Endothelial cell (in vitro differentiated cells): ENCODE measurements at places on chromosomes 5 and 9. TPM values are rescaled to one million over a fixed set of nuclear protein-coding genes. Genes with fewer than 3 reads are reported as not detected.
A peak's percentile ranks its signal among the peaks of the same experiment; 100 is the strongest.

GRCh38 chr5:173246511-173246910 is 11.5 kb upstream of the NKX2-5 start:
- H3K4me3 ChIP-seq, result no peak overlapping the region
- H3K27me3 ChIP-seq, result peaks cover 19% of the 10 kb centered on the region
- H3K4me1 ChIP-seq, result peaks cover 23% of the 10 kb centered on the region
- H3K27ac ChIP-seq, result no peak overlapping the region

DNA sequence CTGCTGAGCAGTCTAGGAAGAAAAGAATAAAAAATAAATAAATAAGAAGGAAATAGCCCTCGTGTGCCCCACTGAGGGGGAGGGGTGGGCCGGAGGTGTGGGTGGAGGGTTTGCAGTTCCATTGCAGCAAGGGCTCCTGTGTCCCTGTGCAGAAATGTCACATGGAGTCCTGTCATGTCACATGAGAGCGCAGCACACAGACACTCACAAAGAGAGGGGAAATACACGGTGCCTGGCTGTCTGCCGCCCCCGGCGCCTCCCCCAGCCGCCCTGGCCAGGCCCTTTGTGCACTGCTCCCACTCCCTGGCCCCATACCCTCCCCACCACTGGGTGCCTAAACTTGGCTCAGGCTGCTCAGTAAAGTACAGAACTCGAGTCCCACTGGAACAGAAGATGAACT is 55.6 kb upstream of the SPTLC1 start:
- H3K27ac ChIP-seq, result no peak overlapping the region
- no peak overlapping the region for H3K4me3 ChIP-seq
- peaks cover under 1% of the 10 kb centered on the region for H3K4me1 ChIP-seq
- peaks cover 8% of the 10 kb centered on the region for H3K36me3 ChIP-seq
- H3K27me3 ChIP-seq, result peaks cover 7% of the 10 kb centered on the region
- no peak for DNase-seq

DNA sequence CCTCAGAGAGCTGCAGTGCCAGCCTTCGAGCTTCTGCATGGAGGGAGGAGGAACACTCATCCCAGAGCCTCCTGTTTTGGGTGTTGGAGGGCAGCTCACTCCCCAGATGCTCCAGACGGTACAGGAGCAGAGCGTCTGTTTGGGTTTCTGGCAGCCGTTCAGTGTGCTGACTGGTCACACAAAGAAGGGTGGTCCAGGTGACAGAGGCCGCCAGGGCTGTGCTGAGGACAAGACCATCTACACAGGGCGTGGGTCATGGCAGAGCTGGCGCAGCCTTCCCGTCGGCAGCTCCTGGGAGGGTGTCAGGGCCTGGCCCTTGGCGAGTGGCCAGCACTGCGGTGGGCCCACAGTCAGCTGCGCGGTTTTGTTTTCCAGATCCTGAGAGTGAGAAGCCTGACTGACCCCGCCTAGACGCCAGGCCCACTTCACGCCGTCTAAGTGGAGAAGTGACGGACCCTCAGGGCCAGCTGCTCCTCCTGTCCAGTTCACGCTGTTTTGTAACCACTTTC is 131.4 kb upstream of the FAM120A start:
- H3K4me1 ChIP-seq, result peaks cover 9% of the 10 kb centered on the region
- no peak for DNase-seq
- H3K27me3 ChIP-seq, result peaks cover 12% of the 10 kb centered on the region
- no peaks in the 10 kb centered on the region for H3K36me3 ChIP-seq

DNA sequence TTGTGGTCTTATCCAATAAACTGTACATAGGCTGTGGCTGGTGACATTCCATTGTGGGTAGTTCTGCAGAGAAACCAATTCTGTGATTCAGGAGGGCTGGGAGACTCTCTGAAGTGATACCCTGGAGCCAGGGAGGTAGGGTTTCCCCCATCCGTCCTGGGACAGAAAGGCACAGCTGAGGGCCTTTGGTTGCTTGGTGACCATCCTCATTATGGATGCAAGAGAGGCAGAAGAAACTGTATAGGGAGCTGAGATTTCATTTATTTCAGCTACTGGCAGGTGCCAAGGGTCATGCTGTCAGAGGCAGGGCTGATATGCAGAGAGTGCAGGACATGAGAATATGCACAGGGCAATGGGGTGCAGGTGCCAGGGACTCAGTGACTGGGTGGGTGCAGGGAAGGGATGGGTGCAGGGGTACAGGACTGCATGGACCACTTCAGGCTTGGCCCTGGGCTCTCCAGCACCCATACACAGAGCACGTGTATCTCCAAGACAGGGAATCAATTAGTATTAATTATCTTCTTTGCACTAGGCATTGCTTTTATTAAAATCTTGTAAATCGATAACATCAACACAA is 236.5 kb downstream of the ICE1 start:
- no peaks in the 10 kb centered on the region for H3K36me3 ChIP-seq
- no peak overlapping the region for H3K27ac ChIP-seq
- H3K4me3 ChIP-seq, result no peak overlapping the region

DNA sequence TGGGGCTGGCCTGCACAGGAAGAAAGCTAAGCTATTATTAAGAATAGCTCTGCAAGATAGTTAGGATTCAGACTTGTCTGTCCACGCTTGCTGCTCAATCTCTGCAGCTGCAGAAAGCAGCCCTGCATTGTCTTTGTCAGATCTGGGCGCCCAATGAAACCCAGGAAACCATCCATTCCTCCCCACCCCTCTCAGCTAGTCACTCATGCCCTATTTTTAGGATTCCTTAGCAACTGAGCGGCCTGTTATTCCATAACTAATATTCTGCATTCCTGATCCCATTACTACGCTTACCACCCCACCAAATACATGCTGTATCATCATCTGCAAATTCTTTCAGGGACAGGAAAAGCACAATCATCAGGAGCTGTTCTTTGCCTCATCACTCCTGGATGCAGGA is 52.9 kb upstream of the APC start:
- H3K4me1 ChIP-seq, result peaks cover 8% of the 10 kb centered on the region
- H3K4me3 ChIP-seq, result no peak overlapping the region
- H3K27ac ChIP-seq, result no peak overlapping the region
- no peaks in the 10 kb centered on the region for H3K27me3 ChIP-seq
- H3K36me3 ChIP-seq, result no peaks in the 10 kb centered on the region

GRCh38 chr5:152465140-152465539 is 60.1 kb upstream of the NMUR2 start:
- no peak for DNase-seq
- H3K36me3 ChIP-seq, result no peaks in the 10 kb centered on the region
- H3K27me3 ChIP-seq, result no peaks in the 10 kb centered on the region
- H3K4me3 ChIP-seq, result no peak overlapping the region
- H3K4me1 ChIP-seq, result no peaks in the 10 kb centered on the region
- no peak overlapping the region for H3K27ac ChIP-seq

DNA sequence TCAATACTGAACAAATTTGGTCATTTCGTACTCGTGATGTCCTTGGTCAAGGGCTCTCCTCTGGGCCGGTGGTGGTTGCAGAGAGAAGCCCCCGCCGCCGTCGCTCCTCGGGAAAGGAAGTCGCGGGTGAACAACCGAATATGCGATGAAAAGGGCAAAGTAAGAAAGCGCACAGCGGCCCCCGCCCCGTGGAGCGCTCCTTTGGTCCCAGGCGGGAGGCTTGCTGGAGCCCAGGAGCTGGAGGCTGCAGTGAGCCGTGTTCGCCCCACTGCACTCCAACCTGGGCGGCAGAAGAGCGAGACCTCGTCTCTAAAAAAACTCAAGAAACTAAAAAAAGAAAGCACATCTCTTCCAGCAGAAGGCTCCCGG is 108.4 kb upstream of the LARP1 start:
- no peak overlapping the region for H3K27ac ChIP-seq
- peaks cover 10% of the 10 kb centered on the region for H3K36me3 ChIP-seq
- no peak for DNase-seq
- H3K27me3 ChIP-seq, result no peaks in the 10 kb centered on the region
- peak overlapping the region; percentile 17 for H3K4me3 ChIP-seq

DNA sequence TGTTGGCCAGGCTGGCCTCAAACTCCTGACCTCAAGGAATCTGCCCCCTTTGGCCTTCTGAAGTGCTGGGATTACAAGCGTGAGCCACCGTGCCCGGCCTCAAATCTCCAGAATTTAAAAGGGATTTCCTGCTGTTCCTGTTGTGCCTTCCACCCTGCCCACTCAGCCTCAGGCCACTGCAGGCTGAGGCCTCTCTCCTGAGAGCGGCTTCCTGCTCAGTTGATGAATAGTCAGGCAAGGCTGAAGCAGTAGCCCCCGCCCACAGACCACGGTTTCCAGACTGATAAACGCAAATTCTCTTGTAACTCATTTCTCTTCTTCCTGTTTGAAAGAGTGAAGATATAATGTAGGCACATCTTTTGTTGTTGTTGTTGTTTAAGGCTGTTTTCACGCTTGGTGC is 127.0 kb upstream of the PLCXD3 start:
- no peaks in the 10 kb centered on the region for H3K36me3 ChIP-seq
- DNase-seq, result peak; percentile 6
- H3K4me3 ChIP-seq, result no peak overlapping the region
- H3K27ac ChIP-seq, result peak overlapping the region; percentile 65
- peaks cover 12% of the 10 kb centered on the region for H3K4me1 ChIP-seq

The SH3TC2 gene
- total RNA-seq, result 0.13 TPM

The DOCK2 gene
- 6.5 TPM for total RNA-seq

The SOX30 gene
- 0.15 TPM for total RNA-seq
